NCI-H2171 (cell line): ENCODE measurements at places on chromosomes 7 and 10.

GRCh38 chr10:48976196-48976595 is 36.6 kb upstream of the LRRC18 start:
- no peak for DNase-seq

DNA sequence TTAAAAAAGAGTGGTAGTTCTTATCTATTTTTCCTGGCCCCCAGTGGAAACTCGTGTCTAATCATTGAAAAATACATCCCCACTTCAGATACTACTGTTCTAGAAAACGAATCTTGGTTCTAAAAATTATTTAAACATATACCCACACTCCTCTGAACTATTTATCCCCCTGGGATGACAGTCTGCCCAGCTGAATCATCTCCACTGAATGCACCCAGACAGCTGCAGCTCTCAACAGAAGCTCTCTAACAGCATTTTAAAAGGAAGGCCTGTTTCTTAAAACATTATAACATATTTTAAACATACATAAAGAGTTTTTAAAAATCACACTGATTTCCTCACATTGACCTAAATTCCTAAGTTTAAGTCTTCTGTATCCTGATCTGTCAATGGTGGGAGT is 544.6 kb upstream of the PHF14 start:
- DNase-seq = no peak

- no peak for DNase-seq
Observed at GRCh38 chr10:110914431-110914830, 4.5 kb downstream of the BBIP1 start.

DNA sequence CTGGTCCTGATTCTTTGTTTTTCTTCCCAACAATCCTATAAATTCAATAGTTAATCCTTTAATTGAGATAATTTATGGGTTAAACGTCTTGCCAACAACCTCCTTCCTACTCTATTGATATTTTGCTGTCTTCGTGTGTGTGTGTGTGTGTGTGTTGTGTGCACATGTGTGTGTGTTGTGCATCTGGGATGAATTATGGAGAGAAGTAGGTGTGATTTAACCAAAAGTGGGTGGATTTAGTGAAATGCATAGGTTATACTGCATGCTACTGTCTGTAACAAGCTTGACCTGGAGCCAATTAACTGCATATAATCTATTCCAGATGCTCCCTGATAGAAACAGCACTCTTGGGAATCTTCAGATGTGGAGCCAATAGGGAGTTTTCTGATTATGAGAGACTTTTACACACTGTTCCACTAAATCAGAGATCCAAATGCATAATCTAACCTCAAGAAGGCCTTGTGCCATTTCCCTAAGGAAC is 61.2 kb downstream of the SEMA3D start:
- no peak for DNase-seq

DNA sequence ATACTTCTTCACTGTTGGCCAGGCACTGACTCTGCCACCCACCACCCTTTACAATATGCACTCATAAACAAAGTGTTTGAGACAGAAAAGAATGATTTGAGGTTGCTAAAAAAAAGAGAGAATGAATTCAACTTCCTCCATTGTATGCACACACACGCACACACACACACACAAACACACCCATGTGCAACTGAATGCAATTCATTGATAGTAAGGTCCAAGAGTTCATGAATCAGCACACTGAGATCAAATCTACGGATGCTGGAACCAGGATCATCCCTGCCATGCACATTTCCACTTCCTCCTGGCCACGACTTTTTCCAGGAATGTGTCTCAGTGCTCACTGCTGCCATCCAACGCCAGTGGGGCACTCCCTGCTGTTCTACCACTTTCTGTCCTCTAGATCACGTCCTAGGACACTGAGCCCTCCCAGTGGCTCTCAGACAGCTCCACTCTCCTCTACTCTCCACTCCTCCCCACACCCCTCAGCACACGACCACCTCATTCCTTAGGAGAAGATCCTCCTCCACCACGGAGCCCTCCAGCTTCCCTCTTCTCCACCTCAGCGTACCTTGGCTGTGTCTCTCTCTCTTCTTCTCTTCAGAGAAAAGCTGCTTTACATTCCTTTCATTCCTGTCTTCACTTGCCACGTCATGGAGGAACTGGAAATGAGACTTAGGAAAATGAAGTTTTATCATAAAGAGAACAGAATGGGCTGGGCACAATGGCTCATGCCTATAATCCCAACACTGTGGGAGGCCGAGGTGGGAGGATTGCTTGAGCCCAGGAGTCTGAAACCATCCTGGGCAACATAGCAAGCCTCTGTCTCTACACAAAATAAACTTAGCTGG is 12.0 kb upstream of the TMEM213 start:
- DNase-seq = no peak

GRCh38 chr7:142788303-142789289 is 17.8 kb downstream of the PRSS2 start:
- no peak for DNase-seq

GRCh38 chr10:124362568-124362967 is 56.2 kb downstream of the OAT start:
- DNase-seq = no peak

DNA sequence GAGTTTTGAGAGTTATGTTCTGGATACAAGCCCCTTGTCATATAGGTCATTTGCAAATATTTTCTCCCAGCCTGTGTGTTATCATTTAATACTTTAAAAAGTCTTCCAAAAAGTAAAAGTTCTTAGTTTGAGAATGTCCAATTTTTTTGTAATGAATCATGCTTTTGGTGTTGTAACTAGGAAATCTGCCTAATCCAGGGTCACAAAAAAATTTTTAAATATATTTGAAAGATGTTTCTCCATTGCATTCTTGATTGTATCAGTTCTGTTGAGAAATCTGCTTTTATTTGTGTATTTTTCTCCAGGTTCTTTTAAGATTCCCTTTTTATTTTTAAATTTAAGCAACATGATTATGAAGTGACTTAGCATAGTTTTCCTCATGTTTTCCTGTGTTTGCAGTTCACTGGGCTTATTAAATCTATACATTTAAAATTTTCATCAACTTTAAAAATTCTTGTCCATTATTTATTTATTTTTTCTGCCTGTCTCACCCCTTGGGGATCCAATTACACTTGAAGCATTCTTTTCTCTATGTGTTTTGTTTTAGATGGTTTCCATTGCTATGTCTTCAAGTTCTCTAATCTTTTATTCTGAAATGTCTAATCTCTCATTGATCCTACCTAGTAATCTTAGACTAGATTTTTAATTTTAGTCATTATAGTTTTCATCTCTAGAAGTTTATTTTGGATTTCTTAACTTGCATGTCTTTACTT is 47.0 kb downstream of the CCDC71L start:
- no peak for DNase-seq
